ENCODE measurements at places on chromosomes 12 and 14.

DNA sequence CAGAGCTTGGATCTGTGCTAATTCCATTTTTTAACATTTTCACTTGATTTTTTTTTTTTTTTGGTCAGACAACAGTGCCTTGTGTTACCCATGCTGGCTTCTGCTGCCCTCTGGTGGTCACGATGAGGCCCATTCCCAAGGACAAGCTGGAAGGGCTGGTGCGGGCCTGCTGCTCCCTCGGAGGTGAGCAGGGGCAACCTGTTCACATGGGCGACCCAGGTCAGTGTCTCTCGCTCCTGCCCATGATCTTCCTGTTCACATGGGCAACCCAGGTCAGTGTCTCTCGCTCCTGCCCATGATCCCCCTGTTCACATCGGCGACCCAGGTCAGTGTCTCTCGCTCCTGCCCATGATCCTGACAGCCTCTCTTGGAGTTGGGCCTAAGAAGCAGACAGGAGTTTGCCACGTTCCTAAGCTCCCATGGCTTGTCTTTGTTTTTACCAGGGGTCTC lies 59.4 kb downstream of the DGLUCY start:
- peak; percentile 87 for DNase-seq

DNA sequence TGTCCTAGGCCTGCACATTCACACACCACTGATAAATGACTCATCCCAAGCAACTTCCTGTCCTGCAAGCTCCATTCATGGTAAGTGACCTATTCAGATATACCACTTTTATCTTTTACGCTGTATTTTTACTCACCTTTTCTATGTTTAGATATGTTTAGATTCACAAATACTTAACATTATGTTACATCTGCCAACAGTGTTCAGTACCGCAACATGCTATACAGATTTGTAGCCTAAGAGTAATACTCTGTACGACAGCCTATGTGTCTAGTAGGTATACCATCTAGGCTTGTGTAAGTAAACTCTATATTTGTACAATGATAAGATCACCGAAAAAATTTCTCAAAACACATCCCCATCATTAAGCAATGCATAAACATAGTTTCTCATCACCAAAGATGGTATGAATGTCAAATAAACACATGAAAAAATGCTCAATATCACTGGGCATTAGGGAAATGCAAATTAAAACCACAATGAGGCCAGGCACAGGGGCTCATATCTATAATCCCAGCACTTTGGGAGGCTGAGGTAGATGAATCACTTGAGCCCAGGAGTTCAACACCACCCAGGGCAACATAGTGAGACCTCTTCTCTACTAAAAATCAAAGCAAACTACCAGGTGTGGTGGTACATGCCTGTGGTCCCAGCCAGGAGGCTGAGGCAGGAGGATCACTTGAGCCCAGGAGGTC lies 20.7 kb downstream of the ATXN2 start:
- DNase-seq, result no peak

DNA sequence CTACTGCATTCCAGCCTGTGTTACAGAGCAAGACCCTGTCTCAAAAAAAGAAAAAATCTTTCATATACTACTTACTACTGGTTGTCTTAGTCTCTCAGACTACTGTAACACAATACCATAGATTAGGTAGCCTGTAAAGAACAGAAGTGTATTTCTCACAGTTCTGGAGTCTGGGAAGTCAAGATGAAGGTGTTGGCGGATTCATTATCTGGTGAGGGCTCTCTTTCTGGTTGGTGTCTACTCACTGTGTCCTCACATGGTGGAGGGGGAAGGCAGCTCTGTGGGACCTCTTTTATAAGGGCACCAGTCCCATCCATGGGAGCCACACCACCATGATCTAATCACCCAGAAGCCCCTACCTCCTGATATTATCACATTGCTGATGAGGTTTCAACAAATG lies 14.4 kb downstream of the WDR20 start:
- DNase-seq, result no peak

- peak; percentile 93 for DNase-seq
These were observed 10.1 kb downstream of the NDRG2 start for GRCh38 chr14:21014761-21015190.

GRCh38 chr12:83102499-83102898 lies 415.8 kb downstream of the TMTC2 start:
- DNase-seq, result no peak

DNA sequence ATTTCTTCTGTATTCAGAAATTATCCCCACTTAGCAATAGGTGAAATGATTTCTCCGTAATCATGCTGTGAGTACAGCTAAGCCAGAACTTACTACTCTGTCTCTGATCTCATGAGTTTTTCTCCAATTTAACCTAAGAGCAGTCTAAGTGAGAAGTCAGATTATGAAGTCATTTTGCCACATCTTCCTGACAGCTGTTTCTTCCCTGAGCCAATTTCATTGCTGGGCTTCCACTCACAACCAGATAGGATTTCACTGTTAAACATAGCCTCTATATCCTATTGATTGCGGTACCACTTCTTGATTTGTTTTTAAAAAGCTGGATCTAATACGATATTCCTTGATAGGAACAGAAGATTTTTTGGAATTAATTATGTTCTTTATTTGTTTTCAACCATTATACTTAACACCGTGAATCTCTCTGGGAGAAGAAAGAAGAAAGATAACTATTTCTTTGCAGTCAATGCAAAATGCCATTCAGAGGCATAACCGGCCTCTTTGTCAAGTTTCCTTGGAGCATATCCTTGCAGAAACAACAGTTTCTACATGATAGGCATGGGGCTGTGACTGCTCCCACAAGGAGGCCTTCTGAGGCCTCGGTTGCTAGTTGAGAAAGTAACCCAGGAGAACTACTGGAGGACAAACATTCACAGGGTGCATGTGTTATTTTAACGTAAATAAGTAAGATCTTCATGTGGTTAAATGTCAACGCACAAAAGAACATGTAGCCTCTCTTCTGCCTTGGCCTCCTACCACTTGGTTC lies 212.2 kb downstream of the NPAS3 start:
- peak; percentile 66 for DNase-seq

All from muscle of leg (tissue), 16 donors.